ENCODE measurements at places on chromosomes 11 and 22.
A peak's percentile ranks its signal among the peaks of the same experiment; 100 is the strongest.

DNA sequence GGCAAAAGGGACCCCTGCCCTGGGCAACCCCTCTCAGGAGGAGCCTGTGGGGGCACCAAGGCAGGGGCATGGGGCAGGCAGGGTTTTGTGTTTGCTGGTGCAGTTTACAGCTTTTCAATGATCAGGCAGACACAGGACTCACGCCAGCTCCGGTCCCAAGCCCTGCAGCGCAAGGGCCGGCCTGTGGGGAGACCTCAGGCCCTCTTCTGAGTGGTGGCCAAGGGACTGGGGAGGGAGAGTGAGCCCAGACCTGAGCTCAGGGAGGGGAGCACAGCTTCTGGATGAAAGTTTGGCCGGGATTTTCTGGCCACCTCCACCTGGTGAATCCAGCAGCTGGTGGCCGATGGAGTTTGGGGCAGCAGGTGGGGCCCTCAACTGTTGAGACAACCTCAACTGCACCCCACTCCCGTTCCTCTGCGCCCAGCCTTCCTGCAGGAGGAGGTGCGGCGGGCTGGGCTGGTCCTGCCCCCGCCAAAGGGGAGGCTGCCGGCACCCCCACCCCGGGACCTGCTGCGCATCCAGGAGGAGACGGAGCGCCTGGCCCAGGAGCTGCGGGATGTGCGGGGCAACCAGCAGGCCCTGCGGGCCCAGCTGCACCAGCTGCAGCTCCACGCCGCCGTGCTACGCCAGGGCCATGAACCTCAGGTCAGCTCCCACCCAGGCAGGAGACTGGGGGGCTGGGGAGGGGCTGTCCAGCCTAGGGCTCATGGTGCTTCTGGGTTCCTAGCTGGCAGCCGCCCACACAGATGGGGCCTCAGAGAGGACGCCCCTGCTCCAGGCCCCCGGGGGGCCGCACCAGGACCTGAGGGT, 3.6 kb downstream of the TCIRG1 start:
- no peak for DNase-seq

GRCh38 chr11:134752526-134752925, 340.5 kb upstream of the B3GAT1 start:
- no peak for DNase-seq

GRCh38 chr11:20278727-20279126, 84.8 kb upstream of the HTATIP2 start:
- DNase-seq: no peak

DNA sequence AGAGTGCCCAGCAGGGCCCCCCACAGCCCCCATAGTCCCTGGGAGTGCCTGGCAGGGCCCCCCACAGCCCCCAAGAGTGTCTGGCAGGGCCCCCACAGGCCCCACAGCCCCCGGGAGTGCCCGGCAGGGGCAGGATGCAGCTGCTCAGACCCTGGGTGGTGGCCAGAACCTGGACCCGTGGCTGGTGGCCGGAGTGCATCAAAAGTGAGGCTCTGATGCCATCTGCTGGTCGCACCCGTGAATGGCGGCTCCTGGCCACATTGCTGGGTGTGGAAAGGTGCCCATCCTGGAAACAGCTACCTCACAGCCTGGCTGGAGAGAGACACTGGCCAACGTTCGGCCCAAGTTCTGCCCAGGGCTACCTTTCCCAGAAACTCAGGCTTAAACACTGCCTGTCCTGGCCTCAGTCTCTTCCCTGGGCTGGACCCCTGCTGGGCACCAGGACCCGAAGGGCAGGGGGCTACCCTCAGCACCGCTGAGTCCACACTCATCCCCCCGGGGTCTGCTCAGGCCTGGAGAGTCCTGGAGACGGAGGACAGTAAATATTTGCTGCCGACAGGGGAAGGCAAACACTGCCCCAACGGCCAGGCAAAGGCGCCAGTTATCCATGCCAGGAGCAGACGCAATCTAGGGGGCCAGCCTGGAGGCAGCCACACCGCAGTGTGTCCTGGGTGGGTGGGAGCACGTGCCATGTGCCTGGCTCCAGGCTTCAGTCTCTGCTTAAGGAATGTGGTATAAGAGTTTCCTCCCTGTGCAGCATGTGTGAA, 4.4 kb downstream of the INS start:
- peak; percentile 63 for DNase-seq

DNA sequence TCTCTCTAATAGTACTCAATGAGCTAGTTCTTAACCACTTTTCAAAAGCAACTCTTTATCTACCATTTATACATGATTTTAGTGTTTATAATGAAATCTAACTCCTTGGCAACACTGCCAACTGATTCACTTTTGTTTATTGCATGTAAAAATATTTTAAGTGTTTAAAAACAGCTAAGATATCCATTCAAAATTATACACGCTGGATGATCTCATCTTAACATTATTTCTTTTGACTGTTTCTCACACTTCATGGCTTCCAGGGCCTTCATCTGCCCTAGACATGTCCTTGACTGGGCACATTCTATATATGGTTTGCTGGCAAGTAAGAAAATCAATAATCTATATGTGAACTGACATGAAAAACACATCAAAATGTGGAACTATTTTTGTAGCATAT, 414.6 kb upstream of the LUZP2 start:
- no peak for DNase-seq

DNA sequence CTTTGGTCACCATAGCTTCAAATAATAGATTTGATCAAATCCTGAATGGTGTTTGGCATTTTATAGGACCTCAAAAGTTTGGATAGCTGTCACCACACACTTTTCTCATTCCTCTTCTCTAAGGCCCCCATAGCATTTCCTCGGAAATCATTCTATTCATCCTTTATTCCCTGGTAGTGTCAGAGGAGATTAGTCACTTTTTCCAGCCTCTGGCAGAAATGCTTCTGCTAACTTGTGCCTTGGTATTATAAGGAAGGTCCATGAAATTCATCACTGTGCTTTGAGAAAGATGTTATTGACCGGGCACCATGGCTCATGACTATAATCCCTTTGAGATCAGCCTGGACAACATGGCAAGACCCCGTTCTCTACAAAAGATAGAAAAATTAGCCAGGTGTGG, 19.7 kb upstream of the NUP160 start:
- no peak for DNase-seq

DNA sequence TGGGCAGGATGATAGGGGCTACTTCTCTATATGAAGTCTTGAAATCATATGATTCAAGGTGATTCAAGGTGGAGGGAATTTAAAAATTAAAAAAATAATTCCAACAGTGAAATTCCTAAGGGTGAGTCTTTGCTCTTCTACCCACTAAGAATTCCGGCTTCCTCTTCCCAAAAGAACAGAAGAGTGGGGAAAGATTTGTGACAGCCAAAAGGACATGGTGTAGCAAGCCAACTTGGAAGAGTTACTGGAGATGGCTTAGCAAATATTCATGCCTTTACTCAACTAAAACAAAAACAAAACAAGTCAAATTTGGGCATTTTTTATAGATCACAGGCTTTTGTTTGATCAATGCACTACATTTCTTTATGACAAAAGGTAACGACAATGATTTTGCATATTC, 12.3 kb downstream of the ZBED5 start:
- no peak for DNase-seq

- no peak for DNase-seq
Observed at GRCh38 chr11:115279813-115280761, 224.1 kb downstream of the CADM1 start.

DNA sequence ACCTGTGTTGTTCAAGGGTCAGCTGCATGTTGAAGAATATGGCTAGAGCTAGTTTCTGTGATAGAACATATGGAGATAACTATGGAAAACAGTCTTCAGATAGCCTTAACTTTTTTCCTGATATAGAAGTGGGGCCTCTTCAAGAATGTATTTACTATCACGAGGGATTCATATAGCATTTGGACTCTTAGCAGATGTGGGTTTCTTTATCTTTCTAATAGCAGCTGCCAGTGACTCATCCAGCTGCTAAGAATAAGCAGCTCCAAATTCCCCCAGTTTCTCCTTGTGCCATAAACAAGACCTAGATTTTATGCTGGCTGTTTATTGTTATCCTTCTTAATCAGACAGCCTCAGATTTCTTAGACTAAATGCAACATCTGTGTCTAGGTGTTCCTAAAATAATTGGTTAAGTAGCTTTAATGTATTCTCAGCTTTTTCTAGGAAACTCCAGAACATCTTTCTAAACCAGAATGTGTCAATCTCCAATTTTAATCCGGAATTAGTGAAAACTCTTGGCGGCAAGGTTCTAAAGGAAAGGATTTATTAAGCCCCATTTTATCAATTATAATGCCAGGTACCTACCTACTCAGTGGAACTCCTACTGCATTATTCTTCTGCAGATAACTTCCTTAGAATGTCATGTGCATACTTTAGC, 119.8 kb downstream of the CSTPP1 start:
- DNase-seq: no peak

GRCh38 chr22:41925783-41926460, 684 bp downstream of the TNFRSF13C start:
- peak; percentile 85 for DNase-seq

DNA sequence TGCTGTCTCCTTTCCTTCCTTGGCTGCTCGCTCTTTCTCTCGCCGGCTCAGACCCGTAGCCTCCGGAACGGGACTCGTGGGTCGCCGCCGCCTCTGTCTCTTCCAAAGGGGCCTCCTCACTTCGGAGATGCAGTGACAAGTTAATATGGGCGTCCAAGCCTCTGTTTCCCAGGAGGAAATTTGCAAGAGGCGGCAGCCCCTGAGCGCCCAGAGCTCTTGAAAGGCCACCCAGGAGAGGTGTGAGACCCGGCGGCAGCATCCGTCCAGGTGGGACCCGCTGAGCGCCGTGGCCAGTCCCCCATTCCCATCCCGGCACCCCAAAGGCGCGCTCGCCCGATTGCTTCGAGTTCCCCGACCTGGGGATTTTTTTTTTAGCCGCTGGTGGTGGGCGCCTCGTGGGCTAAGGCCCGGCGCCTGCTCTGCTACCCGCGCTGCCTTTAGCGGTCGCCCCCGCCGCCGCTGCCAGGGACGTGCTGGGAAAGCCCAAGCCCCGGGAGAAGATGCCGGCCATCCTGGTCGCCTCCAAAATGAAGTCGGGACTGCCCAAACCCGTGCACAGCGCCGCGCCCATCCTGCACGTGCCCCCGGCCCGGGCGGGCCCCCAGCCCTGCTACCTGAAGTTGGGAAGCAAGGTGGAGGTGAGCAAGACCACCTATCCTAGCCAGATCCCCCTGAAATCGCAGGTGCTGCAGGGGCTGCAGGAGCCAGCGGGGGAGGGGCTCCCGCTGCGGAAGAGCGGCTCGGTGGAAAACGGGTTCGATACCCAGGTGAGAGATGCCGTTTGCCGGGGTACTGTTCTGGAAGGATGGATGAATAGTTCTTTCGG, 772 bp downstream of the NAV2 start:
- DNase-seq: peak; percentile 7

DNA sequence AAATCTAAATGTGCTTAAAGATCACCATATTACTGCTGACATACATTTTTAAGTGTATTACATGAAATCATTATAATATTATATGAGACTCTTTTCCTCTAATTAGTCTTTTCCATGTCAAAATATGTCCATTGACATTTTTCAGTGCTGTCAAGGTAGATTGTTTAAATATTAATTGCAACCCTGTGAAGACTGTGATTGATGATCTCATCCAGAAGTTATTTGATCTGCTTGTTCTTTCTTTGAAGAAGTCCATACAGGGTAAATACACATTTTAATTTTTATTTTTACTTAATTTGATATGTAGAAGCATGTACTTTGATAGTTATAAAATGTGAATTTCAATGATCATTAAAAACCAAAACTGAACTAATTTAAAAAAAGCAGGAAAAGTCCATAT, 38.4 kb downstream of the DYNC2H1 start:
- no peak for DNase-seq

DNA sequence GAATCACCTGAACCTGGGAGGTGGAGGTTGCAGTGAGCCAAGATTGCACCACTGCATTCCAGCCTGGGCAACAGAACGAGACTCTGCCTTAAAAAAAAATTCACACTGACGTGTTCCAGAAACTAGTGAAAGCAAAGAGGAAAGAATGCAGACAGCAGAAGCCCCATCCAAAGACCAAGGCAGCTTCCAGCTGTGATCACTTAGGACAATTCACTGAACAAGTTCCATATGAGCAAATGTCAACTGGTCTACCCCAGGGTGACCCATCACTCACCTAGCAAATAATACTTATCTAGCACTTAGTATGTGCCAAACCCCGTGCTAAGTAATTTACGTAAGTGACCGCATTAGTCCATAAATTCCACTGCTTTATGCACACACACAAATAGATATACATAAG, 138.9 kb downstream of the LARGE1 start:
- no peak for DNase-seq

DNA sequence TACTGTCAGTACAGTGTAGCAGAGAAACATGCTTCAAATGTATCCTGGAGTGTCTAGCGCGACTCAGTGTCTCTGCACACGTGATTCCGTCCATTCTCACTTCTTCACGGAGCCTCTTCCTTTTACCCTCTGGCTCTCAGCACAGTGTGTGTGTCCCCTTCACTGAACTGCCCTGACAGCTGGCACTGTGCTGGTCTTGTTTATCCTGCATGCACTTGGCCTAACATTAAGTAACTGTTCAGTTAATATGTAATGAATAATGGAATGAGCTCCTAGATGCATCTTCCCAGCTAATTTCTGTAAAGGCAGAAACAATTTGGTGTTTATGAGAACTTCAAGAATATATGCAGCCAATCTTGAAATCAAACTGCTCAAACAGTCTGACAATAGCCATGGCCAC, 44.4 kb downstream of the KMT5B start:
- DNase-seq: no peak

DNA sequence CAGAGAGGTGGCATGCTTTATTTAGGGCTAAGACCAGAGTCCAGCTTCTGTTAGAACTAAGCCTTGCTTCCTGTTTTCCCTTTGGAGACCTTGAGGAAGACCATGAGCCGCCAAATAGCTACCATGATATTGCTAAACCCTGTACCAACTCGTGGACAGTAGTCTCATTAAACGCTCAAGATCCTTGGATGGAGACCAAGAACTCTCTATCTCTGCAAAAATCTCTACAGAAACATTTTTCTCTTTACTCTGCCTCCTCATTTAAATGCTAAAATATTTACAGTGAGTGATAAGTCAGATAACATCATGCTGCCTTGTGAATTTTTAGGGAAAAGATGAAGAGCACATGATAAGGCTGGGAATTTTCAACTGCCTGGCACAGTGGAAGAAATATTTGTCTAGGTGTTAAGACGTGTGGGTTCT, 197.8 kb downstream of the MAML2 start:
- DNase-seq: no peak

All from CD4-positive, alpha-beta T cell treated with Interleukin-17A for 4 hours (primary cell).